GM03348 (cell line): ENCODE measurements at places on chromosomes 5 and 9.

GRCh38 chr9:90514877-90515276, 127.7 kb downstream of the DIRAS2 start:
- DNase-seq: no peak

GRCh38 chr9:135273008-135273407, 185.5 kb downstream of the OLFM1 start:
- no peak for DNase-seq

GRCh38 chr9:14347406-14348122, 33.6 kb upstream of the NFIB start:
- DNase-seq: peak; percentile 31

- DNase-seq: peak; percentile 13
Measured at GRCh38 chr5:103207653-103208052, 50.9 kb upstream of the MACIR start.

- no peak for DNase-seq
Measured at GRCh38 chr9:14318934-14319580, 5.1 kb upstream of the NFIB start.

DNA sequence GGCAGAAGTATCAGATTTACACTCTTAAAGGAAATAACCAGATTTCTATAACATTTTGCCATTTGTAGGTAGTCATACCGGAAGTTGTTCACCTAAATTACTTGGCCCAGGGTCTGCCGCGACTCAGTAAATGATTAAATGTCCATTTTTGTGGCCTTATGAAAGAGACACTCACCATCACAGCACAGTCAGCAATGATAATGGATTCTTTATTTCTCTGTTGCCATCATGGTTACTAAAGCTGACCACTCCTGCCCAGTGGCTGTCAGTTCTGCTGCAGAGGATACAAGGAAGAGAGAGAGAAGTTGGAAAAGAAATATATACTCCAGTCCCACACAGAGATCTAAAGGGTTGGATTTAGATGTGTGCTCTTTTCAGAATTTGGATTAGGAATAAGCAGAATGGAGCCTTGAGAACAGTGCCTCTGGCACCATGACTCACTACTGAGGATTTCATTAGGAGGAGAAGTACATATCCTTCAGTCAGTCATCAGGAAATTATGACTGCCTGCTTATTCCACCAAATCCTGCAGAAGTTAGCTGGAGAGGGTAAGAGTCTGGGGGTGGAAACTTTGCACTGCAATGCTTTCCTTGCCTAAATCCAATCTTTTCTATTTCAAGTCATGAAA, 72.8 kb upstream of the EFNA5 start:
- DNase-seq: peak; percentile 69

- no peak for DNase-seq
Measured at GRCh38 chr9:132207839-132208615, 46.2 kb downstream of the NTNG2 start.

DNA sequence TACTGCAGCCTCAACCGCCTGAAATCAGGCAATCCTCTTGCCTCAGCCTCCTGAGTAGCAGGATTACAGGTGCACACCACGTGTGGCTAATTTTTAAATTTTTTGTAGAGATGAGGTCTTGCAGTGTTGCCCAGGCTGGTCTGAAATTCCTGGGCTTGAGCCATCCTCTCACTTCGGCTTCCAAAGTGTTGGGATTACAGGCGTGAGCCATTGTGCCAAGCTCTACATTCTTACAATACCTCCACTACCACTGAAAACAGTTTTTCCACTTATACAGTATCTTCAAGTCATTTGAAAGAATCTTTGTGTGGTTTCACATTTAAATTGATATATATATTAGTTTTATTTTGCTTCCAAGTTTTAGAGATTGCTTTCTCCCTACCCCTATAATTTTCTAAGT, 42.6 kb downstream of the LARP1 start:
- DNase-seq: no peak

- DNase-seq: no peak
Measured at GRCh38 chr5:61578858-61579503, 246.9 kb downstream of the ZSWIM6 start.

GRCh38 chr5:158879993-158880392, 219.7 kb downstream of the EBF1 start:
- no peak for DNase-seq

DNA sequence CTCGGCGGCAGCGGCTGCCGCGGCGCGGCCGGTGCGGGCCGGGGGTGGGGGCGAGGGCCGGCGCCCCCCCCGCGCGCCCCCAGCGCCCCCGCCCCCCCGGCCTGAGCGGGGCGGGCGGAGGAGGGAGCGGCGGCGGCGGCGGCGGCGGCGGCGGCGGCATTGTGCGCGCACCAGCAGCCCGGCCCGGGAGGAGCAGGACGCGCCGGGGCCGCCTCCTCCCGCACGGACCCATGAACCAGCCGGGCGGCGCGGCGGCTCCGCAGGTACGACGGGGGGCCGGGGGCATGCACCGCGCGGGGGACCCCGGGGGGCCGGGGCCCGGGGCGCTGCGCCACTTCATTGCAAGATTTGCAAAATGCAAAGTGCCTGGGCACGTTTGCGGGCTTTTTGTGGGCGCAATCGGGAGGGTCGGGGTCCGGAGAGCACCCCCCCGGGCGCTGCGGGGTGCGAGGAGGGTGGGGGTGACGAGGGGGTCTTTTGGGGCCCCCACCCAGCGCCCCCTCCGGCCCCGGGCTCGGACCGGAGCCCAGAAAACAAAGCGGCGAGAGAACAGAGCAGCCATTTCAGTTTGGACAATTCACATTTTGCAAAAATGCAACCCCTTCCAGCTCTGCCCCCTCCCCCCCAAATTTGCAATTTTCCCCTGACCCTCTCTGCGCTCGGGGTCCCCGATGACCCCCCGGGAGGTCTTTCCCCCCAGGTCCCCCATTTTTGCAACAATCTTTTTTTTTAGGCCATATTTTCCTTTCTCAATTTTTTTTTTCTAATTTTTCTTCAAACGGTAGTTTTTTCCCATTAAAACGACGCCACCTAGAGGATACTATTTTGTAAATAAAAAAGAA, at the start of gene ZNF618:
ZNF618 (plus strand) TSS at position 159 of the 842 bp plus-strand sequence; CDS start at position 231, 72 bp downstream.
- peak; percentile 88 for DNase-seq

- DNase-seq: no peak
Measured at GRCh38 chr5:40655138-40655537, 24.6 kb upstream of the PTGER4 start.

DNA sequence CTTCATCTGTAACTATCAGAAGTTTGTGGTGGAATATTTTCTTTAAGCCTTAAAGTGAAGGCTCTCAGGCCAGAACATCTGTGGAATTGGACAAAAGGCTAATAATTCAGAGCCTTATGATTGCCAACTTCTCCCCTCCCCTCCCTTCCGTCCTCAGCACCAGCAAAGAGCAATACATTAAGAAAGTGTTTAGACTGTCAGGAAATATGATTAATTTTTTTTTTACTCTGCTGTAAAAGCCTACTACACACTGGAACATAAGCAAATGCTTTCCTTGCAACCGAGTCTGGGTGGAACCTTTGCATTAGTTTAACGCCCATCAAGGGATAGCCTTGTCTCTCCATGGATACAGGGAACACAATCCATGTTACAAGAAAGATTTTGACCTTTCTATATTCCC, 110.3 kb upstream of the TARS1 start:
- no peak for DNase-seq

GRCh38 chr5:10591159-10591558, 27.3 kb downstream of the ANKRD33B start:
- DNase-seq: no peak

DNA sequence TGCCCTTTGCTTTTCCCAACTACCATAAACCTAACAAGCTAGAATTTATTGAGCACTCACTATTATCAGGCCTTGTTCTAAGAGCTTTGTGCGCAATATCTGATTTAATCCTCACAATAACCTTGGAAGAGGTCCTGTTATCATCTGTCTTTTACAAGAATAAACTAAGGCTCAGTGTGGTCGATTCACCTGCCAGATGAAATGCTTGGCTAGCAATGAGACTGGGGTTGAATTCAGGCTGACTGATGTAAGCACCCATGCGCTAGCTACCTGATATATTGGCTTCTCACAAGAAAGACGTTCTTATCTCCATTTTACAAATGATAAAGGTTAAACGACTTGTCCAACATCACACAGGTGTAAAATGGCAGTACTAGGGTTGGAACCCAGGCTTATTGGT, 37.4 kb downstream of the FAT2 start:
- DNase-seq: no peak
